ENCODE measurements at places on chromosomes 5 and 9.

DNA sequence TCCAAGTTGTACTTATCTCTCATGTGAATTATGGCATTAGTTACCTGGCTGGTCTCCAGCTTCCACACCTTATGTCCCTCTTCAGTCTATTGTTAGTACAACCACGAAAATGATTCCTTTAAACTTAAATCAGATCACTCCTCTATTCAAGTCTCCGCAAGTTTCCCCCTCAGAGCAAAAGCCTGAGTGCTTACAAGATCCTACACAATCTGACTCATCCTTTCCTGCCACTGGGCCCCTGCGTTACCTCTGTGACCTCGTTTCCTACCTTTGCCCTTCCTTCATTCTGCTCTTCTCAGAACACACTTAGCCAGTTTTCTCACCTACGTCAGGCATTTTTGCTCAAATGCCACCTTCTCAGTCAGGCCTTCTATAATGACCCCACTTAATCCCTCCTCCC lies 45.1 kb upstream of the GLIS3 start:
- DNase-seq: no peak

GRCh38 chr5:173689171-173689736 lies 72.8 kb upstream of the BOD1 start:
- DNase-seq: no peak

- DNase-seq: no peak
Measured at GRCh38 chr5:61477788-61478187, 145.7 kb downstream of the ZSWIM6 start.

DNA sequence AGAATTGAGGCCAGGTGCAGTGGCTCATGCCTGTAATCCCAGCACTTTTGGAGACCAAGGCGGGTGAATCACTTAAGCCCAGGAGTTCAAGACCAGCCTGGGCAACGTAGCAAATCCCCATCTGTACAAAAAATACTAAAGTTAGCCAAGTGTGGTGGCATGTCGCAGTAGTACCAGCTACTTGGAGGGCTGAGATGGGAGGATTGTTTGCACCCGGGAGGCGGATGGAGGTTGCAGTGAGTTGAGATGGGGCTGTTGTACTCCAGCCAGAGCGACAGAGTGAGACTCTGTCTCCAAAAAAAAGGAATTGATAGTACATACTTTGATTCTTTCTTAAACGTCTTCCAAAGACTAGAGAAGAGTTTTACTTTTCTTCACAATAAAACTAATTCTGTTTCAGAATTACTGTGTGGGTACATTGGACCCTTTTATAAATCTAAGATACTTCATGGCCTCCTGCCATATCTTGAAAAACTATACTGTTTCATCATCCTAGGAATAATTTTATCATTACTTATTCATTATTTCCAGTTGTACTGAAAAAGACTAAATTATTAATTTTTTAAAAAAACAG lies 132.0 kb upstream of the GRHPR start:
- DNase-seq: no peak

DNA sequence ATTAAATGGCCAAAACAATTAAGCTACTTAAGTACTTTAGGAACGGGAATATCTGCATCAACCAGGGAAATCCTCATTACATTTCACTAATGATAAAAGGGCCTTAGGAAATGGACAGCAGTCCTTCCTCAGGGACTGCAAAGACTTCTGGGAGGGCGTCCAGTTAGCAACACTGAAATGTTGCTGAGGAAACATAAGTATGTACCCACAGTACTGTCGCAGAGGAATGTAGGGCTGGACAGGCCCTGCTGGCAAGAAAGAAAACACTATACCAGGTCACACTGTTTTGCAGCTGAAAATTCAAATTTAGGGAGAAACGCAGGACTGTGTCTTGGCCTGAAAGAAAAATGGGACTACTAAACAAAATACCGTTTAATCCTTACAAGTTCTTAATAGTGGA lies 1.3 kb downstream of the C5orf15 start:
- no peak for DNase-seq

- no peak for DNase-seq
Measured at GRCh38 chr9:123208626-123209174, 59.7 kb downstream of the STRBP start.

DNA sequence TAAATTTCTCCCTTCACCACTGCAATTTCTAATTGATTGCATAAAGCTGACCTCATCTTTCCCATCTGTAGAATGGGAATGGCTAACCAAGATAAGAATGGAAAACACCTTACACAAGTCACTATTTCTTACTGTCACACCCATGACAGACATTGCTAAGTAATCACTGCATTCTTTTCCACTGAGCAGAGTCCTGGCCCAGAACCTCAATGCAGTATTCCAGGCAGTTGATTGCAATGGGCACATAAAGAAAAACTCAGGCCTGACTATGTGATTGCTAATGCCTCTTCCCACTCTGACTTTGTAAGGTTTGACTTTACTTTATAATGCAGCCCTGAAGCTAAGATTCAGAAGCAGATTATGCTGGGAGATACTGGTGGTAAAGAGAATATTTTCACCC lies 29.3 kb downstream of the TRIM32 start:
- no peak for DNase-seq

- DNase-seq: no peak
Measured at GRCh38 chr9:79565245-79565644, 6.5 kb upstream of the TLE4 start.

DNA sequence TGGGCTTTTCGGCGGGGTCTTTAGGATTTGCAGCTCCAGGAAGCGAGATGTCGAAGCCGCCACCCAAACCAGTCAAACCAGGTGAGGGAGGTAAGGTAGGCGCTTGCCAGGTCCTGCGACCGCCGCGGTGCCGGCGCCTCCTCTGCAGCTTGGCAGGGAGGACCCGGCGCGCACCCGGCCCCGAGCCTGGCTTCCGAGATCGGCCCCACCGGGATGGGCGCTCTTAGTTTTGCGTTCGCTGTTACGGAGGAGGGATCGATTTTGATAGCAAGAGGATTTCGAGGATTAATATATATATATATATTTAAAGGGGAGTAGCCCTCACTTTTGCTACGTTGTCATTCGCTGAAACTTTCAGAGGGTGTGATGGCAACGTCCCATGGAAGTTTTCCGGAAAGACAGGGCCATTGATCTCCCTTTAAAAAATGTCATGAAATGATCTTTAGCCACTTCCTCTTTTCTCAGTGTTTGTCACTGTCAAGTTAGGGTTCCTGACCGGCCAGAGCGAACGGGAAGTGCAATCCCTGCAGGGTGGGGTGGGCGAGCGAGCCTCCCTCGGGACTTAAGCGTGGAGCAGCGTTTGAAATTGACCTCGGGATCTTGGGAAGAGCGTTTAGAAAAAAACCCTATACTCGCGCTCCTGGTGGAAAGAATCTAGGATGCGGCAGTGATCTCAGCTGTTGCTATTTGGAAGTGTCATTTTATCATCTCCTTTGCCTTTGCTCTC lies 495 bp downstream of the OSTF1 start:
- DNase-seq: no peak

GRCh38 chr5:128014578-128014977 lies 69.0 kb upstream of the SLC12A2 start:
- DNase-seq: no peak

GRCh38 chr9:36258208-36258995 lies at the start of gene GNE:
TSS of gene GNE (minus strand) at chr9:36258448. CDS start at chr9:36249355, 9,093 bp downstream.
- peak; percentile 86 for DNase-seq

- no peak for DNase-seq
Measured at GRCh38 chr5:174910245-174910737, 185.9 kb downstream of the MSX2 start.

DNA sequence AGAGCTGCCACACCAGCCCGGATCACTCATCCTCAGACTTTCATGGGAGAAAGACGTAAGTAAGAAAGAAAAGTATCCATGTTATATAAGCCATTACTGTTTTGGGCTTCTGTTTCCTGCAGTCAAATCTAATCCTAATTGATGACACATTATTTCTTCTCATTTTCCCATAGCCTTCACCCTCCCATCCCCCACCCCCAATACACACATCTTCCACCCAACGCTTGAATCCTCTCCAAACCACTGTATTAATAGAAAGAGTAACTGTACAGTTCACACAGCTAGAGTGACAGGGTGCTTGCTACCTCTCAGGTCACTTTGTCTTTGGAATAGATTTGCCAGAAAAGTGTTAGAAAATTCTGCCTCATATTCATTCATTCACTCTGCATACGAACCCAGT lies 69.3 kb upstream of the IL17B start:
- DNase-seq: no peak

DNA sequence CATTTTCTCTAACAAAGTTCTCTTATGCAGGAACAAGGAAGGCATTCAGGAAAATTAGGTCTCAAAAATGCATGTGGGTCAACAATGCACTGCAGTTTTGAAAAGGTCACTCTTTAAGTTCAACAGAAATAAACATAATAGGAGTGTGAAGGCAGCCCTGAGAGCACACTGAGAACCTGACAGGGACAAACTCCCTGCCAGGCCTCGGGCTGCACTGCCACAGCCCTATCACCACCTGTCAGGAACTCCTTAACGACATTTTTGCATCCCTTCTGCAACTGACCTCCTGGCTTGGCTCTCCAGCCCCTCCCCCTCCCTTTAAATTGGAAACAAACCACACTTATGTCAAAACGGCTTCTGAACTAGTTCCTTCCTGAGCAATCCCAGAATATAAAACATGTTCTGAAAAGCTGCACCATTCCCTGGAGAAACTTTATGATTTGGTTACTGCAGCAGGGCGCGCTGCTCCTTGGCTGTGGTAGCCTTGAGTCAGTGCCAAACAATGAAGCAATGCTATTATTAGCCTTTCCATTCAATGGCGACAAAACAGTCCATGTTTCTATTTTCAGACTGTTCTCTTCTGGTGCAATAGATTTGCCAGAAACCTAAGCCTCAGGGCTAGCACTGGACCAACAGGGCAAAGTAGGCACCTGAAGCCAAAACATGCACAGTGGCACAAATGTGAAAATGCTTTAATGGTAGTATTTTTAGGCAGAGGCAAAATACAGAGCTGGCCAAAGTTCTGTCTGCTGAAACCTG lies 160.1 kb upstream of the ZNF608 start:
- peak; percentile 44 for DNase-seq

DNA sequence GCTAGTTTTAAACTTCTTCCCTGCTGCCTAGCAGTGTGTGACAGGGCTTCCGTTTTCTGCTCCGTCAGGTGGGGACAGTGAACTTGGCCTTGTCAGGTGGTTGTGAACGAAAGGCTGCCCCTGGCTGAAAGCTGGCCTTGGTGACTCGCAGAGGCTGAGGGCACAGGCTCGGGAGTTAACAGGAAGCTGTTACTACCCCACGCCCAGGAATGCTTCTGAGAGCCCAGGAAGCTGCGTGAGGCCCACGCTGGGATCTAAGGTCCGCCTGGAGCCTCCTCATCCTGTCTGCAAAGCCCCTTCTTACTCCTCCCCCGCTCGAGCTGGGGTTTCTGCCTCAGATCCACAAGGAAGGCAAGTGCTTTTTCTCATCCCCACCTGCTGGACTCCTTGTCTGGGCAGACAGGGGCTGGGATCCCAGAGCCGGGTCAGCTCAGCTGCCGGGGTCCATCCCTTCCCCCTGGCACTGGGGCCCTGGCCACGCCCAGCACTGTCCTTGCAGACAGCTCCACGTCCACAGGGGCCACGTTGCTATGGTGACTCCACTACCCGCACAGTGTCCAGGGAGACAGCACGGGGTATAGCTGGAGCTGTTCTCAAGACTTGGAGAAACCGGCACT lies 124.7 kb upstream of the TBC1D2 start:
- no peak for DNase-seq

DNA sequence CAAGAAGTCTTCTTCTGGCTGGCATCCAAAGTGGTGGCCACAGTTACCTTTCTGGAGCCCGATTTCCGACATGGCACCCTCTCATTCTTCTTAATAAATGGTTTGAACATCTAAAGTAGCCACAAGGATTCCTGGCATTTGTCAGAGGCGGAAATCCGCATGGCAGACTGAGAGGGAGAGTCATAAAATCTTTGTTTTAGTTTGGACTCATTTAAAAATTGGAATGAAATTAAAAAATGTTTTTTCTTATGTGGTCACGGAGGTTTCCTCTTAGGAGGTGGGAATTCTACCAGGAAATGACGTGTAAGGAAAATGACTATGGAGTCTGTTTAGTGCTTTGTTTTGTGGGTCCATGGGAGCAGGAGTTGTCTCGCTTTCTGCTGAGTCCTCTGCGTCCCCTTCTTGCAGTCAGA lies 133.0 kb upstream of the PTCH1 start:
- DNase-seq: no peak

- no peak for DNase-seq
Measured at GRCh38 chr5:149088686-149089085, 25.8 kb upstream of the SH3TC2 start.

GRCh38 chr5:65032250-65032649 lies 263.5 kb downstream of the CWC27 start:
- DNase-seq: peak; percentile 84

DNA sequence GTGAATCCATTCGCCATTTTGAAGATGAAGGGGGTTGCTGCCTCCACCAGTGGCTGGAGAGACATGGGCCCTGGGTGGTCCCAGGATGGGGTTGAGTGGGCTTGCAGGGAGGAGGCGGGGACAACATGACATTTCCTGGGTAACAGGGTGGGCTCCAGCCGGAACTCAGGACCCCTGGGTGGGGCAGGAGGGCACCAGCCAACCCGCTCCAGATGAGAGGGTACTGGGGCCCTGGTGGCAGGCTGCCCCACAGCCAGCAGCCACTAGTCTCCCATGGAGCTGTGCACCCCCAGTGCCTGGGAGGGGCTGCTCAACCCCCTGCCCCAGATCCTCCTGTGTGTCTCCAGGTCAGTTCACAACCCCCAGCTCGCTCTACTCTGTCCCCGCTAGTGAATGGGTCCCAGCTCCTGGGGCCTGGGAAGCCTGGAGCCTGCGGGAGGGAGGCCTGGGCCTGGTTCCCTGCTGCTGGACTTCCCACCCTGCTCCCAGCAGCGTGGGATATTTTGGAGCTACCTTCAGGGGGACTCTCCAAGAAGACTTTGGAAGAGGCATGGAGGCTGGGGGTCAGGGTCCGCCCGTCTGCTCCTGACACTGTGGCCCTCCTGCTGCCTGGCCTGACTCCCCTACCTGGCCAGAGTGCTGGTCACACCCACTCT lies 55.9 kb downstream of the AHRR start:
- DNase-seq: no peak

GRCh38 chr5:133295520-133295919 lies 243.7 kb downstream of the HSPA4 start:
- no peak for DNase-seq

DNA sequence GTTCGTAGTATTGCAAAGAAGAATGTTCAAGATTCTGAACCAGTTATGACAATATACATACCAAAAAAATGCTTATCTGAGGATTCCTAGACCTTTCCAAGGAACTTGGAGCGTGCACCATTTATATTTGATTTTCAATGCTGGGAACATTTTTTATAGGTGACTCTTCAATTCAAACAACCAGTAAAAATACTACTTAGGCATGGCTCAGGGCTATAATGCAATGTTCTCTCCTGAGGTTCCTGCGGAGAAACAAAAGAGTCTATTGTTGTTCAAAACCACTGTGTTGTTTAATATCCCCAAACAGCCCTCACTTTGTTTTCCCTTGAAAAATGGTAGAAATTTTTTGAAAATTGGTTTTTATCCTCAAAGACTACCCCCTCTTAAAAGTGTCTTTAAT lies 335.7 kb upstream of the IZUMO3 start:
- DNase-seq: no peak

Data from AG09319 (cell line).